ENCODE measurements at places on chromosomes 16 and 17.

DNA sequence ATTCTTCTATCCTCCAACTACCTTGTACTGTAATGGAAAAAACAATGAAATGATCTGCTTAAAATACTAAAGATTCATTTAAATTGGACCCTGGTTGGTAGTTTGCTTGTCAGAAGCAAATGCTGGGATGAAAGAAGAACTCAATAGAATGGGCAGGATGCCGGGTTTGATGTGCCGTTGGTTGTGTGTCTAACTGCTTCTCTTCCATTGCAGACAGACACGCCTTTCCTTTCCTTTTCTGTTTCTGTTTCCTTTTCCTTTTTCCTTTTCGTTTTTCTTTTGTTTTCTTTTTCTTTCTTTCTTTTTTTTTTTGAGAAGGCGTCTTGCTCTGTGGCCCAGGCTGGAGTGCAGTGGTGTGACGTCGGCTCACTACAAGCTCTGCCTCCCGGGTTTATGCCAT, 64.6 kb downstream of the PLCG2 start:
- no peak for DNase-seq

- no peak for DNase-seq
Observed at GRCh38 chr17:40321524-40321929, 12.5 kb downstream of the RARA start.

GRCh38 chr17:44589316-44590071, 32.2 kb downstream of the FZD2 start:
- DNase-seq, result no peak

GRCh38 chr17:78081551-78081950, 47.0 kb downstream of the TMC6 start:
- no peak for DNase-seq

- no peak for DNase-seq
Observed at GRCh38 chr17:32828822-32829221, 48.1 kb downstream of the MYO1D start.

DNA sequence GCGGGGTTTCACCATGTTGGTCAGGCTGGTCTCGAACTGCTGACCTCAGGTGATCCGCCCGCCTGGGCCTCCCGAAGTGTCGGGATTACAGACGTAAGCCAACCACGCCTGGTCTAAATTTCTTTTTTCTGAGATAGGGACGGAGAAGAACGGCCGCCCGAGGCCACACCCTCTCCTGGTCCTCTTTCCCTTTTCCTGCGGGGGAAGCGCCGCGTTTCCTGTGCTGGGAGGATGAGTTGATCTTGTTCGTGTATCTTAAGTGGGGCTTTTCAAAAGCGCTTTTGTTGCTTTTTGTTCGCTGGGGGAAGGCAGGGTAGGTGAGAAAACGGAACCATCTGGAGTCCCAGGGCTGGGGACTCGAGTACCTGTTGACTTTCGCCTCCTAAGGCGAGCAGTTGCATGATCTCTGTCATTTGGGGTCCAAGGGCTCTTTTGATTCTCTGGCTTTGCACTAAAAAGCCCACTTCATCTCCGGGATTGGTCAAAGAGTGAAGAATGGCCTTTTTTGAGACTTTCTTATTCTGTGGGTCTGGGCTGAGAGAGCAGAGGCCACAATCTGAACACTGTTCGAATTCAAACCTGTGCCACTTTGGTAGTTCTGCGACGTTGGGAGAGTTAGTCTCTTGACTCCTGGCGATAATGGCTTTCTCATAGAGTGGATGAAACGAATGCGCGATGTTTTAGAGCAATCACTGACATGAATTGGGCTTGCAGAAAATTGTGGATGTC, 1.3 kb downstream of the FUS start:
- peak; percentile 50 for DNase-seq

DNA sequence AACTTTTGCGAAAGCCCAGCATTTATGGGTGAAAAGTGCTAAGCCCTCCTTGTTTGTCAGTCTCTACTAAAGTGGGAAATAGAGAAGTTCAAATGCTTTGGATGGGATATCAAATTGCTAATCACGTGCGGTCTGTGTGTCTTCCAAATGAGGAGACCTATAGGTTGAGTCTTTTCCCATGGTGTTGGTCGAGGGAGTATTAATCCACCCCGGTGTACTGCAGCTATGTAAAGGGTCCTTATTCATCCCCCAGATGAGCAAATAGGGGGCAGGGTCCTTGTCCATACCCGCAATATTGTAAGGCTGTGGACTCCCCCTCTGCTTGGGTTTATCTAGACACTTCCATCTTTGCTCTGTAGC, 14.6 kb downstream of the KIAA0513 start:
- DNase-seq, result no peak

- DNase-seq, result no peak
Observed at GRCh38 chr16:2163211-2163881, 7.8 kb downstream of the TRAF7 start.

- no peak for DNase-seq
Observed at GRCh38 chr16:79411357-79411756, 189.2 kb downstream of the MAF start.

- DNase-seq, result peak; percentile 46
Observed at GRCh38 chr16:54957403-54958166, 26.9 kb downstream of the IRX5 start.

- no peak for DNase-seq
Observed at GRCh38 chr16:17230932-17231581, 239.7 kb downstream of the XYLT1 start.

DNA sequence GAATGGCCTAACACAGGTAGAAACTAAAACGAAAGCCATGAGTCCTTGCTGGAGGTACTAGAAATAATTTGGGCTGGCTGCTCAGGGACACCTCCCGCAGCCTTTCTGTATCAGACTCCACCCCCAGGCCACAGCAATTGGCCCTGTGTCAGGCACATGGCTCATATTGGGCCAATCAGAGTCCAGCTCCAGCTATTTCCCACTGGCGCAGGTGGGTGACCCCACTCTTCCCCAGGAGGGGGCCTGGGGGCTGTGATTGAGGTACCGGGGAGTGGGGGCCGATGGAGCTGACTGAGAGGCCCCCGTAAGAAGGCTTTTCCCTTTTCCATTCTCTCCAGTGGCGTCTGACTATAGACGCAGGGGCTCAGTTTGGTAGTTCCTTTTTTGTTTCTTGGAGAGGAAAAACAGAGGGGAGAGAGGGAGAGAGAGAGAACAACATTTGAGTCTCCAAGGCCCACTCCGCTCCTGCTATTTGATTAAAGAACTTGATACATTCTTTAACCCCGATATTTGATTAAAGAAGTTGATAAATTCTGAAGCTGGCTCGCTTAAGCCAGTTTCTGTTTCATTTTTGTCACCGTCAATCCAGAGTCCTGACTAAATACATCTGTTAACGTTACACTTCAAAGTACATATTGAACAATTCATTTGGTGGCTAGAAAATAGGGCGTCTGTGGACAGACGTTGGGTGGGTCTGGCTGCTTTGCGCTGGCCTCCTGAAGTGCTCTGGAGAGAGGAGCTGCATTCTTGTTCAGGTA, 26.3 kb downstream of the FOXL1 start:
- no peak for DNase-seq

DNA sequence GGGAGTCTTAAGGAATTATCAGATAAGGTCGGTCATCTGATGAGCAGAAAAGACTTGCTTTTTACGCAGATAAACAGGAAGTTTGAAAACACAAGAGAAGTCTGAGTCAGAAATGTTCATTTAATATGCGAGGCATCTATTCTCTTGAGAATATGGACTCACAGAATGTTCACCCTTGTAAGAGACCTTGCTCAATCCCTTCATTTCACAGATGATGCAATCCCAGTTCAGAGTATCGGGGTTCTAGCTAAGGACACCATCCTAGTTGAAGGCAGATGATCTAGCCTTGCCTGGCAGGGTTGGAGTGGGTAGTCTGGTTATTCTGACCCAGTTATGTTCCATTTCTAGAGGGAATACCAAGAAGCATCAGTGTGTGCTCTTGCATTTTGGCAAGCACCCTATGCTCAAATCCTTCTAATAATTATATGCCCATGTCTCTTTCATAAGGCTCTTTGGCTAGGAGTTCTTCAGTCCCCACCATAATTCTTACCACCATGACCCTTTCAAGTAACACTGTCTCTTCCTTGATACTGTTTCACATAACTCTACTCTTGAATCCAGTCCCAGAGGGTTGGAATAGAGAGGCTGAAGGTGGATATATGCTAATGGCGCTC, 42.5 kb downstream of the YPEL2 start:
- DNase-seq, result no peak

DNA sequence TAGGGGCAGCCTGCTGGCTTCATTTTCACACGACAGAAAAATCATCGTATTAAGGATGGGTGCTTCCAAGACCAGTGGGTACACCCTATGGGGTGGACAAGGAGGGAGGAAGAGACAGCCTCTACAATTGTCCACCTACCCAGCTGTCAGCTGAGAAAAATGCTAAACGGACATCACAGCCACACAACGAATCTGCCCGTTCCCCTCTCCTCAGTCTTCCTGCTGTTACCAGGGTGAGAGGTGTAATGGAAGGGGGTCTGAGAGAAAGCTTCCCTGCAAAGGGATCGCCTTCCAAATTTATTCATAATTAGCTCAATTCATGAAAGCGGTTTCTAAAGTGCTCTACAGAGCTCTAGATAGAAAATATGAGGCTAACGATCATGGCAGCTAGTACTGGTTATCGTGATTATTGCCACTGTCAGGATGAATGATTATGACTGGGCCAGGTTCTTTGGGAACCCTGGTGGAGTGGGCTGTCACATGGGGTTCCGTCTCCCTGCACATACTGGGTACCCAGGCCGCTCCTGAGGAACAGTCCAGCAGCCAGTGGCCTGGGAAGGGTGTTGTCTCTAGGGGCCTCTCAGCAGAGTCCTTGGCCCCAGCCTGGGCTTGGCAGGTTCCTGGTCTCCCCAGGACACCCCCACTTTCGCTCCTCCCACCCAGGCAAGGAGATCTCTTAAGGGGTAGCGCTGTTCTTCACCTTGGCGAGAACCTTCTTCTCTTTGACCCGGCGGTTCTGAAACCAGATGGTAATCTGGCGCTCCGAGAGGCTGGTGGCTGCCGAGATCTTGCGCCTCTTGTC, 2.2 kb downstream of the HOXB13 start:
- DNase-seq, result no peak

- DNase-seq, result no peak
Observed at GRCh38 chr16:57997528-57998265, 2.8 kb downstream of the ZNF319 start.

GRCh38 chr17:61400066-61400716, 548 bp downstream of the TBX2 start:
- DNase-seq, result no peak

- no peak for DNase-seq
Observed at GRCh38 chr16:13390093-13390985, 488.9 kb downstream of the SHISA9 start.

DNA sequence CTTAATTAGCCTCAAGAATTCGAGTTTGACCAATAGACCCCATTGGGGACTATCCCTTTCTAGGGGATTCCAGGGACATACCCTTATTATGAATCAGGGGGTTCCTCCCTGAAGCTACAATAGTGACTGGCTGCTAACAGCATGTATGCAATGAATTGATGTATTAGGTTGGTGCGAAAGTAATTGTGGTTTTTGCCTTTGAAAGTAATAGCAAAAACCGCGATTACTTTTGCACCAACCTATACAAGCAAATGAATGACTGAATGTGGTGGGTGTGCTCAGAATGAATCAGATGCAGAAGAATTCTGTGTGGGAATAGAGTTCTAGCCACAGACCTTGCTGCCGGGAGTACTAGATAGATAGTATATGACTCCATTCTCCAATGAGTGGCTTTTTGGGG, 76.7 kb downstream of the HLF start:
- no peak for DNase-seq

All from liver (tissue), 10 donors.